ENCODE measurements at places on chromosomes 7 and 10.

- DNase-seq = no peak
Measured at GRCh38 chr10:102682981-102683380, 31.2 kb downstream of the ARL3 start.

- DNase-seq = no peak
Measured at GRCh38 chr10:35124540-35124939, 2.1 kb upstream of the CREM start.

GRCh38 chr10:79347226-79347893 is at the start of gene PPIF:
TSS of gene PPIF (plus strand) at chr10:79347469. CDS start at chr10:79347549, 80 bp downstream.
- DNase-seq = peak; percentile 95

GRCh38 chr10:79628083-79628482 is 17.3 kb downstream of the SFTPA1 start:
- DNase-seq = no peak

- DNase-seq = no peak
Measured at GRCh38 chr10:78914502-78915189, 154.1 kb upstream of the ZMIZ1 start.

GRCh38 chr7:100396421-100396982 is 23.2 kb downstream of the PILRA start:
- DNase-seq = no peak

GRCh38 chr7:47451851-47452205 is 130.1 kb downstream of the TNS3 start:
- no peak for DNase-seq

Measured in head of caudate nucleus (tissue), 42 donors.